ENCODE measurements at places on chromosomes 12 and 14.
A peak's percentile ranks its signal among the peaks of the same experiment; 100 is the strongest.

- peak; percentile 59 for DNase-seq
These were observed 22.1 kb upstream of the NINJ2 start for GRCh38 chr12:685388-685787.

GRCh38 chr14:103721334-103722120 is 5.9 kb downstream of the ZFYVE21 start:
- DNase-seq, result no peak

DNA sequence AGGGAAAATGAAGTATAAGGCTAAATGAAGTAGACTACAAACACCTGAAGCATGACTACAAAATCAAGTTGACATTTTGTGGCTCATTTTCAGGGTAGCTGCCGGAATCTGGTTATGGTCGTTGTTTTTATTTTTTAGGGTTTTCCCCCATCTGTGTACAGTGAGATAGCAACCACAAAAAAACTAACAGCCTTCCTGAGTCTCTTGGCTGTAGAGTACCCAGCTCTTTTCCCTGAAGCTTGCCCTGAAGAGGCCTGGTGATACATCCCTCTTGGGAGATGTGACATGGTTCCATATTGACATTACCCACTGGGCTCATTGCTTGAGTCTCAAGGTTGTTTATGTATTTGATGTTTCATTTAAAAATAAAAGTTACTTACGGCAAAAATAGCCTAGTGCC is 424.0 kb downstream of the ZFP36L1 start:
- peak; percentile 9 for DNase-seq

- no peak for DNase-seq
These were observed 272.7 kb upstream of the BTG1 start for GRCh38 chr12:92418381-92418780.

- no peak for DNase-seq
These were observed 40.8 kb downstream of the FBXO21 start for GRCh38 chr12:117149431-117149830.

DNA sequence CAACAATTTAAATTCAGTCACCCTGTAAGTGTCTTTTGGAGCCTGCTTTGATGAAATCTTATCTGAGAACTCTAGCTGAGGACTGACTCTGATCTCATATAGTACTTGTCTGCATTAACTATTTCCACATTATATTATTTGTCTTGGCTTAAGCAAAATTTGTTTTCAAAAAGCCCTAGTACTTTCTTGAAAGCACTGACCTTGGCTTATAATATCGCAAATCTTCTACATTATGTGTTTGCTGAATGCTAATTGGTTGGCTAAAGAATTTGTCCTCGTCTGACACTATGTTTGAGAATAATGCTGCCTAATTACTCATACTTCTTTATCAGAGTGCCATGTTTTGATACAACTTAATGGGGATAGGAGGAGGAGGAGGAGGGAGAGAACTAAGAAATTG is 46.9 kb upstream of the FLRT2 start:
- no peak for DNase-seq

DNA sequence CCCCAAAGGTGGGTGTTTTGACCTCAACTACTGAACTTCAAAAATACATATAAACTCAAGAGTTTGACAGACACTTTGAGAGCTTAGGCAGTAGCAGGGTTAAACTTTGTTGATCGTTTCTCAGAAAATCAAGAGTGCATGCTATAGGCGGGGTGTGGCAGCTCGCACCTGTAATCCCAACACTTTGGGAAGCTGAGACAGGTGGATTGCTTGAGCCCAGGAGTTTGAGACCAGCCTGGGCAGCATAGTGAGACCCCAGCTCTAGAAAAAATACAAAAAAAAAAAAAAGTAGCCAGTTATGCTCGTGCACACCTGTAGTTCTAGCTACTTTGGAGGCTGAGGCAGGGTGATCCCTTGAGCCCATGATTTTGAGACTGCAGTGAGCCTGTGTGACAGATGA is 12.3 kb downstream of the NANOG start:
- no peak for DNase-seq

DNA sequence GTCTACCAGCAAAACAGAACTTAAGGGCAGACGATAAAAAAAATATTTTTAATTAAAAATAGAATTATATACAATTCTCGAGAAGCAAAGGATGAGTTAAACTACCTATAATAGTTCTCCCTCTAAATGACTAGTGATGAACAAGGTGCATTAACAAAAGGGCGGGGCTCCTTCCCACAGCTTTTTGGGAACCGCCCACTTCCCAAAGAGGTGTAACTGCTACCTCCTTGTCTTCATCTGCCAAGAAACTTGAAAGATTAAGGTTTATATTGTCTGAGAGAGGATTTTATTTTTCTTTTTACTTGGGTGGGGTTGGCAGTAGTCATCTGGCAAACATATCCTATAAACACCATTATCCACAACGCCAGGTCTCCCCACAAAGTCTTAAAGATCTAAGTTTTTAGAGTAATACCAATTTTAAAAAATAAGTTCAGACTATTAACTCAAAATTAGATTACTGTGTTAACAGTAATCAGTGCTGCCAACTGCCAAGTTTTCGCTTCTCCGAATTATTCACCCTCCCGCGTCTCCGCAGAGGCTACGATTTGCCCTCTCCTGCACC is 938 bp downstream of the RALGAPA1 start:
- no peak for DNase-seq

GRCh38 chr12:85322715-85323114 is 42.7 kb downstream of the ALX1 start:
- DNase-seq, result no peak

DNA sequence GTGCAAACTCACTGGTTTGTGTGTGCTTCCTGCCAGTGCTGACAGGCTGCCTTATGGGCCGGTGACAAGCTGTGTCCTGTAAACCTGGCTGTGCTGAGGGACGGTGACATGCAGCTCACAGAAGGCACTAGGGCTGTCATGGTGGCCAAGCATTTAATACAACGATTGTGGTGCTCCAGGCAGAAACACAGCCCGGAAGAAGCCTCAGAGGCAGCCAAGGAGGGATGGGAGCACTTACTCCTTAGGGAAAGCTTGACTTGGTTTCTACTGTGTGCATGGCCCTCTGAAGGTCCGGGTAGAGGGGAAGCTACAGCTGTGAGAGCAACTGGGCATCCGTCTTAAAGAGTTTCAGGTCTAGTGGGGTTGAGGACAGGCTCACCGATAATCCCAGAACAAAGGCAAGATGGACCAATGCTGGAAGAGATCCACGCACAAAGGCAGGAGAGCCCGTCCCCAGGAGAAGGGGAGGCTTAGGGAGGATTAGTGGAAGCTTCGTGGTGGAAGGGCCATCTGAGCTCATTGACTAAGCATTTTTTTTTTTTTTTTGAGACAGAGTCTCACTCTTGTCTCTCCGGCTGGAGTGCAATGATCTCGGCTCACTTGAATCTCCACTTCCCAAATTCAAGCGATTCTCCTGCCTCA is 10.7 kb upstream of the MCRS1 start:
- DNase-seq, result no peak

GRCh38 chr14:25237845-25238244 is 187.9 kb upstream of the STXBP6 start:
- DNase-seq, result no peak

DNA sequence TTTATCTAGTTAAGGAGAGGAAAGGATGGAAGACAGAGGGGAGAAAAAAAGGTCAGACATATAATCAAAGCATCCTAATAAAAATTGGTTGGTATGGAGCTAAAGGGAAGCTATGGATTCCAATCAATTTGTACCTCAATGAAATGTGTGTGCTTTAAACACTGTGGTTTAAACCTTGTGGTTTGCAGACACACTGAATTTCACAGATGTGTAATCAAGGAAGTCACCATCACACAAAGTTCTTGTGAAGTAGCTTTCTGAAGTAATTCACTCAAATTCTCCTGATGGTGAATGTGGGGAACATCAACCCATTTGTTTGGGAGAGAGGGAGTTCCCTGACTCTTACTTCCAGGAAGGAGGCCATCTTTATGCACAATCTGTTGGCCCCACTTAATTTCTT is 243.3 kb upstream of the KRR1 start:
- DNase-seq, result no peak

GRCh38 chr12:95460896-95461295 is 13.1 kb upstream of the METAP2 start:
- DNase-seq, result no peak

GRCh38 chr12:127984386-127985055 is 282.4 kb upstream of the TMEM132C start:
- DNase-seq, result no peak

DNA sequence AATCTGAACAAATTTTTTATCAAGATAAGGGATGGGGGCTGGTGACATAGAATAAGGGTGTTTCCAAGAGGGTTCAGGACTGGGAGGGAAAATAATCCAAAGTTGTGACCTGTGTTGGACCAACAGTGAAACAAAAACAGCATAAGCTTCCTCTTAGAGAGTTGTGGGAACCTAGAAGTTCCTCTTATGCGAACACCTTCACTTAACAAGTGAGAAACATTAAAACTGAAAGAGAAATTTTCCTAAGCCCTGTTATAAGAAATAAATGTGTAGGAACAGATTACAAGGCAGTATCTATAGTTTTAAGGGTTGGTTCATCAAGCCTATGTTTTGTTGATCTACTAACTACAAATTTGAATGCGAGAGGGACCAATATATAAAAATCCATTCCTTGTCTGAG is 58.4 kb downstream of the LLPH start:
- no peak for DNase-seq

GRCh38 chr12:105864316-105864715 is 274.4 kb downstream of the NUAK1 start:
- no peak for DNase-seq
